ENCODE measurements at places on chromosomes 4 and X. TPM values are rescaled to one million over a fixed set of nuclear protein-coding genes. Genes with fewer than 3 reads are reported as not detected.

- DNase-seq, result no peak
Observed at GRCh38 chrX:50333308-50333707, 128.7 kb downstream of the CCNB3 start.

DNA sequence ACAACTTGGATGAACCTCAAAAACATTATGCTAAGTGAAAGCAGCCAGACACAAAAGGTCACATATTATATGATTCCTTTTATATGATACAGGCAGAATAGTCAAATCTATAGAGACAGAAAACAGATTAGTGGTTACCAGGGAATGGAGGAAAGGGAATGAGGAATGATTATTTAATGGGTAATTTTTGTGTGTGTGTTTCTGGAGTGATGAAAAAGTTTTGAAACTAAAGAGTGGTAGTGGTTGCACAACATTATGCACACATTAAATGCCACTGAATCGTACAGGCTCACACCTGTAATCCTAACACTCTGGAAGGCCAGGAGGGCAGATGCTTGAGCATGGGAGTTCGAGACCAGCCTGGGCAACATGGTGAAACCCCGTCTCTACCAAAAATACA, 19.6 kb upstream of the SOD3 start:
- no peak for DNase-seq

- DNase-seq, result no peak
Observed at GRCh38 chr4:147865926-147866325, 134.0 kb downstream of the ARHGAP10 start.

The RASSF6 gene
- not detected for total RNA-seq

The MAGEB18 gene
- total RNA-seq, result not detected

The TEX11 gene
- total RNA-seq, result not detected

GRCh38 chr4:135166661-135167060, 965.1 kb upstream of the PABPC4L start:
- no peak for DNase-seq
